LHCN-M2 (cell line): ENCODE measurements at places on chromosomes 2 and 18. TPM values are rescaled to one million over a fixed set of nuclear protein-coding genes. Genes with fewer than 3 reads are reported as not detected.

- no peak for DNase-seq
These were observed 195.5 kb downstream of the ANKRD30B start for GRCh38 chr18:14943486-14943885.

GRCh38 chr2:109029490-109030201, 40.6 kb upstream of the EDAR start:
- DNase-seq: no peak

- DNase-seq: no peak
These were observed 40.3 kb downstream of the WDR43 start for GRCh38 chr2:28934769-28935168.

- peak; percentile 21 for DNase-seq
These were observed 154.9 kb downstream of the SATB2 start for GRCh38 chr2:199302851-199303250.

GRCh38 chr18:12703664-12704063, 822 bp downstream of the PSMG2 start:
- peak; percentile 45 for DNase-seq

The PROM2 gene
- 0.06 TPM in 2 replicates for total RNA-seq

The CD8B gene
- total RNA-seq: not detected in 2 replicates

The SATB2 gene
- 9.6 and 10.3 TPM in 2 replicates for total RNA-seq

The MAP2 gene
- 0.06 and 0.23 TPM in 2 replicates for total RNA-seq
